NCI-H2107 (cell line): ENCODE measurements at places on chromosomes 12 and 14.

- no peak for DNase-seq
Measured at GRCh38 chr14:71372411-71372838, 465.2 kb downstream of the PCNX1 start.

GRCh38 chr12:112868459-112869041 is 38.2 kb upstream of the OAS1 start:
- DNase-seq, result no peak

GRCh38 chr14:87286826-87287225 is 706.2 kb downstream of the GALC start:
- DNase-seq, result no peak

DNA sequence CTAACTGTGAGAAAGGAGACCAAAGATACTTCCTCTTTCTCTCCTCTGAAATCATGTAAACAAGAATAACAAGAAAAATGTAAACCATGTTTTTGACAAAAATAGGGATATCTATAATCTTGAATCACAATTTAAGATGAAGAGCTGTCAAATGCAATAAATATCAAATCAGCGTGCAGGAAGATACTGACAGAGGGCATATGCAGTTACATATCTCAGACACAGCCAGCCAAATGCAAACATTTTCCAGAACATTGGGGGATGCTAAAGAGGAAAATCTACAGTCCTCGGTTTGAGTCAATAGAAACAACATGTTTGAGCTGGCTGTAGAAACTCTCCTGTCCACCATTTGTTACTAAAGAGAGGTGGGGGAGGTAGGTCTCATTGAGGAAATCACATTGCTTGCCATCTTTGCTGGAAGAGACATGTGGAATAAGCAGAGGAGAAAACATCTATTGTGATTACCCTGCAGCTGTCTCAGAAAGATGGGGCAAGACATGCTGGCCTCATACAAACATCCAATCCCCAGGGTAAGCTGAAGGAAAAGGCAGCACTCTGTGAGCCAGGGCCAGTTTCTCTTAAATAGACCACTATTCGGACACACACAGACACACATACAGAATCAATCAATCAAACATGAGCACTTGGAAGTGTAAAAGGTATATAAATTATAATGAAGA is 43.5 kb downstream of the CNTN1 start:
- DNase-seq, result no peak

- no peak for DNase-seq
Measured at GRCh38 chr12:65462484-65462883, 184.0 kb downstream of the MSRB3 start.

DNA sequence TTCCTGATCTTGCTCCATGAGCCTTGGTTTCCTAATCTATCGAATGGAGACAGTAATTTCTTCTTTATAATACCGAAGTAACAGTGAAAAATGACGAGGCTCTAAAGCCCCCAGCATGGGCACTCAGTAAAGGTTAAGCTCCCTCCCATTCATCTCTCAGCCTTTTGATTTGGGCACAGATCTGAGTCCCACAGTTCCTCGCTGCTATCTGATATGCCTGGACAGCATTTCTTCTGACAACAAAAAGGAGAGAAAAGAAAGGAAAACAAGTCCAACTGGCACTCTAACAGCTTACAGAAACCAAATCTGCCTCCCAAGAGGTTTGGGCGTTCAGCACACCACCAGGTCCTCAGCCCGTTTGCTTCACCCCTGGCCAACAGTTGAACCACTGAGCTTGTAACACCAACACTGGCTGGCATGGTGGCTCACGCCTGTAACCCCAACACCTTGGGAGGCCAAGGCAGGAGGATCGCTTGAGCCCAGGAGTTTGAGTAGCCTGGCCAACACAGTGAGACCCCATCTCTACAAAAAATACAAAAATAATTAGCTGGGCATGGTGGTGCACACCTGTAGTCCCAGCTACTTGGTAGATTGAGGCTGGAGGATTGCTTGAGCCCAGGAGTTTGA is 19.5 kb downstream of the CCDC88C start:
- DNase-seq, result no peak

- DNase-seq, result peak; percentile 23
Measured at GRCh38 chr14:81031488-81031887, 76.1 kb downstream of the TSHR start.

GRCh38 chr12:68012712-68013111 is 23.5 kb downstream of the IFNG-AS1 start:
- peak; percentile 23 for DNase-seq

DNA sequence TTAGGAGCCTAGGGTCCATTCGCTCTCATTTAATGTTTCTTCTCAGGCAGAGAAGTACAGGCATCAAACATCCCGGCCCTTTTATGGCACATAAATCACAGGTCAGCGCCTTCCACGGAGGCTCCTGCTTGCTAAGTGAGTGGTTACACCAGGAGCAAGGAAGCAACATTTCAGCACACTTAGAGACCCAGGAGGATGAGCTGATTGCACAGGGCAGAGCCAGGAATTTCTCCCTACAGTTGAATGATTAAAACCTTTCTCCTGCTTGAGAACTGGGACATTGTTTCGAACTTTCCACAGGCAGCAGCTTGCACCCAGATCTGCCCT is 233.4 kb downstream of the SPTSSA start:
- no peak for DNase-seq

DNA sequence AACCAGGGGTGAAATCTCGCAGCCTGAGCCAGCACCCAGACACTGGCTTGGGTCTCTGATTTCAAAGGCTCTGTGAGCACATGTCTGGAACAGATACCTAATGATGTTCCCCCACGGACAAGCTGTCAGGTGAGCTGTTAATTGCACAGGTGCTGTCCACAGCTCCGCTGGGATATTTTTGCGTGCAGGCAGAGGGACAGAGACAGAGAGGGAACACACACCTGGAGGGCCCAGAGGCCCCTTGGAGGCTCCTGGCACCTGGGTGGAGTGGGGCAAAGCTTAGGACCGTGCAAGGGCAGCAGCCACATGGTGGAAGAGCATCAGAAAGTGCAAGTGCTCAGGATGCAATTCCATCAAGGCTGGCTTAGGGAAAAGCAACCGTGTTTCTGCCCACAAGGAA is 57.3 kb downstream of the ARL6IP4 start:
- no peak for DNase-seq
